8988T (cell line): ENCODE measurements at places on chromosomes 4 and X.

DNA sequence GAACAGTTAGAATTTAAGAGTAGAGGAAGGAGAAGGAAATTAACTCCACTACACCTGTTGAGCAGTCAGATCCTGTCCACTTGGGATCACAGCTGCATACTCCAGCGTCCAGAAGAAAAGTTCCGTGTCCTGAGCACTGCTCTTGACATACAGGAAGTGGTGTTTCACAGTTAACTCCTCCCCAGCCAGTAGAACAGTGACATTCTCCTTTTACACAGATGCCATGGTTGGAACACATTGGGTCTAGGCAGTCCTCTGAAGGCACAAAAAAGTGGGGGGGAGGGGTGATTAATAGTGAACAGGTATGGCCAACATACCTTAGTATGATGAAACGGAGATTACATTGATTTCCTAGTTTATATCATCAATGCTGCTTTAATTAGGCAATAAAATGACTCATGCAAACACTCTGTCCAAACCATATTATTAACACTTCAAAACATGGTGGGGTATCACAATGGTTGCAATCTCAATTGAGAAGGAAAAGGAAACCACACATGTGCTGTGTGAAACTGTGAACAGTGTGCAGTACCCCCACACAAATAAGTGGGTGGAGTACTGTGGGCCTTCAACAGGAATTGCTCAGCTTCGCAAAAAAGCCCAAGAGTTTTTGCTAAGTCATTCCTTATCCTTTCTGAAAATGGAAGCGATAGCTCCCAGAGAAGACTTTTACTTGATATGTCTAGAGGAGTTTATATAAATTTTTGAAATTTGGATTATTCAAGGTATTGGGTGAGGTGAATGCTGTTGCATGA, 295.6 kb downstream of the SH2D1A start:
- DNase-seq: no peak

- DNase-seq: no peak
These were observed 36.7 kb upstream of the PLK4 start for GRCh38 chr4:127843704-127844600.

- DNase-seq: no peak
These were observed 487 bp downstream of the TBCK start for GRCh38 chr4:106315476-106315967.

- no peak for DNase-seq
These were observed 1.2 kb downstream of the HHIP start for GRCh38 chr4:144647095-144647561.

DNA sequence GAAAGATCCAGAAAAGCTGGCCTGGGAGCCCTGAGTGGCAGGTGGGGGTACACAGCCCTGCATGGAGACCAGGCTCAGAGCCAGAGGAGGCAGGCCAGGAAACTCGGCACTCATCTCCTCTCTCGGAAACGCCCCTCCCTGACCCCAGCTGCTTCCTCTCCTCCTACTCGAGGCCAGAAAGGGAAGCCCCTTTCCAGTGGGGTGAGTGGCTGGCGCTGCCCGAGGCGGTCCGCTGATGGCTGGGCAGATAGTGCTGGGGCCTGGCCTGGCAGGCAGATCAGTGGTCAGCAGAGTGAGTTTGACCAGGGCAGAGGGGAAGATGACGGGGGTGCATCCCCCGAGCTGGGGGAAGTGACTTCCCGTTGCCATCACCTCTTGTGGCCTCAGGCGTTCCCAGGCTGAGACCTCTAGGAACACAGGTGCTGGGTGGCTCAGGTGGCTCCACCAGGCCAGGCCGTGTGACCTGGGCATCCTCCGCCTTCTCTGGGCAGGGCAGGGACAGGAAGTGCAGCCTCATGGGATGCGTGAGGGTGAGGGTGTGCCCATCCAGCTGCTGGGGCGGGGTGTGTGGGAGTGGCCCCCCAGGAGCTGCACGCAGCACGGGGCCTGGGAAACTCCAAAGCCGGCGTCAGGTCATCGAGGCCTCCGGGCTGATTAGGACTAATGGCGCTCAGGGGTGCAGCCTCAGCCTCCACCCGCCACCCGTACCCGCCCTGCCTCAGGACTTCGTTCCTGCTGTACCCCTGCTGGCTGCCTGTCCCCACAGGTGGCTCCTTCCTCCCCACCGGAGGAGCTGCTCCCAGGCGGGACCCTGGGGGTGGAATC, 5.7 kb downstream of the SH3BP2 start:
- DNase-seq: no peak

DNA sequence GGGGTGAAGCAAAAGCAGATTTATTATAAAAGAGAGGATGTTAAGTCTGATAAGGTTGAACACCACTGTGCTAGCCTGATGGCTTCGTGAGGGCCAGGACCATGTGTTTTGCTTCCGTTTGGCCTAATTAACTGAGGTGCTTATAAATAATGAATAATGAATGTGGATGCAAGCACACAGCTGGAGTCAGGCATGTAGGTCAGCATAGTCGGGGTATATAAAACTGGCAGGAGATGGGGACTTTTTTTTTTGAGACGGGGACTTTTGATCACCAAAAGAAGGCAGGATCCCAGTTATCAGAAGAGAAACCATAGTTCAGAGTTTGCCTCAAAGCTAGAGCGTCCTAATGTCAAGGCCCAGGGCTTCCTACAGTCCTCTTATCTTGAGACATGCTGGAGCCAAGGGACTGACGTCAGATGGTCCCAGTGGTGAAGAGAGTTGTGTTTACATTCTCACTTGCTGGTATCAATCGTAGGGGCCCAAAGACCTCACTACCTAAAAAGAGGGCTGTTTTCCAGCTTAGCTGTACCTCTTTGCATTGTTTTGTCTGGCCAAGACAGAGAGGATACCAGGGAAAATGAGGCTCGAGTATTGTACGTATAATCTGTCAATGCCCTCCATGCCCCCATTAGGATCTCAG, 50.4 kb downstream of the RTL9 start:
- no peak for DNase-seq

DNA sequence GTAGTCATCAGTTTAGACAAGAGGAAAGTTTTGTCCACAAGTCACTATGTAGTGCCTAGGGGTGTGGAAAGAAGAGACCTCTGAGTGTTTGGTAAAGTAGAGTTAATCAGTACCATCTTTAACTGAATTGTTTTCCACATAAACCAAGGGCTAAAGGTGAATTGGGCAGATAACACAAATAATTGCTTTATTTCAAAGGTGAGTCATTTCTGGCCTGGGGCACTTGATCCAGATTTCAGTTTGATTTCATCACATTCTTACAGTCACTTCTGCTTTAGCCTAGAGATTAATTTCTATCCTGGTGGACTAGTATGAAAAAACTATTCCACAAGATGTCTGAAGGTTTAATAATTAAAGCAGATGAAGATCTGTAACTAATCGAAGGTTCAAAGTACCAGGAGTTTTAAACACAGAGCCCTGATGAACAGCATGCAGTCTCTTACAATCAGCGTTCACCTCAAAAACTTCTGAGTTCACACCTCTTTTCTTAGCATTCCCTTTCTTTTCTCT, 74.5 kb upstream of the BOD1L1 start:
- no peak for DNase-seq

- DNase-seq: no peak
These were observed 136.5 kb downstream of the COX18 start for GRCh38 chr4:72933029-72933428.

DNA sequence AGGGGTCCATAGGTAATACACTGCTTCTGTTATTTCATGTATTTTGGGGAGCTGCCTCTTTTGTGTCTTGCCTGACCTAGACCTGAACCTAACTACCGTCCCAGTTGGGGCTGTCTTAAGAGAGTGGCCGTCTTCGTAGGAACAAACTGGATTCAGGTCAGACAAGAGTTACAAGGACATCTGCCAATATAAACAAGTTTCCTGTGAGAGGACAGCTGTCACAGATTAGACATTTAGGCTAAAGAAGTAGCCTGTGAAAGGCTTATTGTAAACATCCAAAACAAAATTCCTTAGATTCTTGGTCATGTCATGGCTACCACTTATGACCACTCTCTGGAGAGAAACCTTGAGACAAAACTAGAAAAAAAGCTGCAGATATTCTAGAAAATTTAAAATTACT, 797.6 kb upstream of the AADAT start:
- DNase-seq: no peak

- DNase-seq: no peak
These were observed 176.7 kb downstream of the LDB2 start for GRCh38 chr4:16721613-16722291.

DNA sequence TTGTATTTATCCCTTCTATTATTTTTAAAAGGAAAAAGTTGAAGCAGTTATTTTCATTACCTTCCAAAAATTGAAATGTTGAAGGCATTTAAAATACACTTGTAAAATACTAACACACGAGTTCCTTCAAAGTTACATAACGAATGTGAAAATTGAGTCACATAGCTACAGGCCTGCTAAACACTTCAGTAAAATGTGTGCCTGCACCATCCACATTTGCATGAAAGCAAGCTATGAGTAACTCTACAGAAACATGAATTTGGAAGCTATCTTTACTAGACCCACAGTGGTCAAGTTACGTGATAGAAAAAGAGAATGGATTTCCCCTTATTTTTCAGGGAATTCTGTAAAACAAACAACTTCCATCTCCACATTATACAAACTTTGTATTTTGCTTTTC, 1148.8 kb upstream of the PCDH7 start:
- no peak for DNase-seq

DNA sequence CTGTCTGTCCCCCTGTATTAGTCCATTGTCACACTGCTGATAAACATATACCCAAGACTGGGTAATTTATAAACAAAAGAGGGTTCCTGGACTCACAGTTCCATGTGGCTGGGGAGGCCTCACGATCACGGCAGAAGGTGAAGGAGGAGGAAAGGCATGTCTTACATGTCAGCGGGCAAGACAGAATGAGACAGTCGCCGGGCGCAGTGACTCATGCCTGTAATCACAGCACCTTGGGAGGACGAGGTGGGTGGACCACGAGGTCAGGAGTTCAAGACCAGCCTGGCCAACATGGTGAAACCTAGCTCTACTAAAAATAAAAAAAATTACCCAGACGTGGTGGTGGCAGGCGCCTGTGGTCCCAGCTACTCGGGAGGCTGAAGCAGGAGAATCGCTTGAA, 24.7 kb downstream of the IL3RA start:
- DNase-seq: no peak

DNA sequence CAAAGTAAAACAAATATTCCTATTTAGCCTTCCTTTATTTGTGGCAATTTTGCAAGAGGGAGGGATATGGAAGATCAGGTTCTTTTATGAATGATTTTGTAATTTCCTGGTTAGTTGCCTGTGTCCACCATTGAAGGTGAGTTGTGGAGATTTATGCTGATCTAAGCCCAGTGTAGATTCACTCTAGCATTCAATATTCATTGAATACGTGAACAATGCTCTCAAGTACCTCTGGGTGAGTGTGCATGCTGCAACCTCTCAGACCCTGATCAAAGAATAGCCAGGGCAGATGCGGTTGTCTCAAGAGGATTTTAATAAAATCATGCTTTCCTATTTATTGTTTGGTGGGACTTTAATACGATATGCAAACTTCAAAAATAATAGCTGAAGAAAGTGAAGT, 628.4 kb downstream of the SPRY1 start:
- DNase-seq: no peak

- no peak for DNase-seq
These were observed 57.9 kb downstream of the C4orf50 start for GRCh38 chr4:5960252-5960880.

DNA sequence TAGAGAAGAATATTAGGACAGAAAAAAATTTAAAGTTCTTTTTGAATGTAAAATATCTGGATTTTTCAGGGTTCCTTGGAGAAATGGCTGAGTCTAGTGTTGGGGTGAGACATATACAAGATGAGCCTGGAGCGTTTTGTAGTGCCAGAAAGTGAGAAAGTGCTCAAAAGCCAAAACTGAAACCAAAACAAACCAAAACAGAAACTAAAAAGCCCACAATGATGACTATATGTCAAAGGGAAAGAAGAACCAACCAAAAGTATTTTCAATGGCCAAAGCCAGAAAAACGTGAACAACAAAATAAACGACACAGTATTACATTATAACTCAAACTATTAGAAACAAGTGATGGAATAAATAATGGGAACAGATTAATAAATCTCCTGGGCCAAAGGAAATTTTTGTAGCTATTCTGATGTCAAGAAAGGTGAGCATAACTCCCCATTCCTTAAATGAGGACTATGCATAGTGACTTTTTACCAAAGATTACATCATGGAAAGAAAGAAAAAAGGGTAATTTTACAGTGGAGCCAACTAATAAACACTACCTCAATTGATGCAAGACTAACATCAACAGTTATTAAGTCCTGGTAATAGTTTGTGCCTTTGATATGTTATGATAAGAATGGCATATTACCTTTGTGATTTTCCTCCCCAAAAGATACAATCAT, 1137.6 kb downstream of the C4orf33 start:
- no peak for DNase-seq

GRCh38 chrX:29110041-29110440, 522.8 kb downstream of the IL1RAPL1 start:
- no peak for DNase-seq

GRCh38 chr4:104489731-104490095, 5.0 kb downstream of the CXXC4 start:
- DNase-seq: no peak

GRCh38 chr4:13922459-13922858, 294.9 kb upstream of the BOD1L1 start:
- no peak for DNase-seq

GRCh38 chrX:45719751-45720501, 519.2 kb upstream of the DIPK2B start:
- DNase-seq: no peak

- no peak for DNase-seq
These were observed 39.4 kb downstream of the MGST2 start for GRCh38 chr4:139704915-139705485.

DNA sequence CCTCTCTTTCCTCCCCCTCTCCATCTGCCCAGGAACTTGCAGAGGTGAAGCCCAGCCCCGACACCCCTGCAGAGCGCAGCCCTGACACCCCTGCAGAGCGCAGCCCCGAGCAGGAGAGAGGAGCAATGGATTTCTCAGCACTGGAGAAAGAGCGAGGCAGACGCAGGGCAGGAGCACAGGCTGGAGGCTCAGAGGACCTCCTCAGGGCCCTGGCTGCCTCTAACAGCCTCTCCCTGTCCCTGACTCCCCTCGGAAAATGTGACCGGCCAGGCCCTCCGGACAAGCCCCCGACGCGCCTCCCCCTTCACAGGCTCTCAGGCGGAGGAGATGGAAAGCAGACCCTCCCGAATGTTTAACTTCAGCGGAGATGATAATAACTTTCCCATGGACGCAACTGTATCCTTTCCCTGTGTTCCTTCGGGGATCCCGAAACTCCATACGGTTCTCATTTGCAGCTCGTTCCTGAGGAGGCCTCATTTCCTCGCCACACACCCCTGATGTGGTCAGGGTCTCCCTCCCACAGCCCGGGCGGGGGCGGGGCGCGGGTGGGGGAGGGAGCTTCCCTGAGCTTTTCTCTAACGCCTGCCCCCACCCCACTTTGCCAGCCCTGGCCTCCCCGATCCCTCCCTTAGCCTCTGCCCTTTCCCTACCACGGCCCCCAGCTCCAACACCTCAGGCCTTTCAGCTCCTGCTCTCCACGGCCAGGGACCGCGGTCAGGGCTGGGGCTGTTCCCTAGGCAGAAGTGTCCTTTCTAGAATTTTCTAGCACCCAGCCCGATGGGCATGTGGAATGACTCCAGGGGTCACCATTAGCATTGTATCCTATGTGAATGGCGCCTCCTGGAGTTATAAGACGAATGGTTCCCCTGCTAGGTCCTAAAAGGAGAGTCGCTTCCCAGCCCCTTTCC, 201.1 kb upstream of the BCOR start:
- no peak for DNase-seq
